GM06990 (cell line): ENCODE measurements at places on chromosomes 11 and 22.

DNA sequence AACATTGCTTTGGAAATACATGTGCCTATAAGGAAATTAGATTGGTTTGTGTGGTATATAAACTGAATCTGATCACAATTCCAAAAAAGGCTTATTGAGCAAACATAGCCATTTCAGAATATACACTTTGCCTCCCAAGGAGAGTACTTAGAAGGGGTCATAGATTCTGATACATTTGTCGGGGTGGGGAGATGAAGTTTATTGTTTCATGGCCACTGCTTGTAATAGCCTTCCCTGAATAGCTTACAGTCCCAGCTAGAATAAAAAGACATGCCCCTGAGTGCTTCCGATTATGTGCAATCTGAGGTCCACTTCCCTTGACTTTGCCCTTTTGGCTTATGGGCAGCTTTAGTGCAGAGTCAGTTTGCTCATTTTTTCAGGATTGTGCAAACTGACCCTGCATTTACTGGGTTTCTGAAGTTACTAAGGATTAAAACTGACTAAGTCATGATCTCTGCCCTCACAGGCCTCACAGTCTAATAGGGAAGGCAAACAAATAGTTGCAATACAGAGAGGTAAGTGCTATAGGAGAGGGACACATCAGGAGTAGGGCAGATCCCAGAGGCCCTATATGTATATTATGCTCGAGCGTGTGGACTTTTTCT is 184.2 kb downstream of the BLID start:
- no peak for DNase-seq

DNA sequence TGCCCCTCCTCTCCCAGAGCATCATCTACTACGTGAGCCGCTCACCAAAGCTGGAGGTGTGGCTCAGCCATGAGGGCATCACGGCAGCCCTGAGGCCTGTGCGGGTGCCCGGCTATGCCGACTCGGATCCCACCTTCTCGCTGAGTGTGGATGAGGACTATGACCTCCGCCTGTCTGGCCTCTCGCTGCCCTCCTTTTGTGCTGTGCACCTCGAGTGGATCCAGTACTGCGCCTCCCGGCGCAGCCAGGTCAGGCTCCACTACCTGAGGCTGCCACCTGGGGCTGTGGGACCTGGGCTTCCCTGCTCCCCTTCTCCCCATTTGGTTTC is 3.8 kb upstream of the SIPA1 start:
- DNase-seq: no peak

DNA sequence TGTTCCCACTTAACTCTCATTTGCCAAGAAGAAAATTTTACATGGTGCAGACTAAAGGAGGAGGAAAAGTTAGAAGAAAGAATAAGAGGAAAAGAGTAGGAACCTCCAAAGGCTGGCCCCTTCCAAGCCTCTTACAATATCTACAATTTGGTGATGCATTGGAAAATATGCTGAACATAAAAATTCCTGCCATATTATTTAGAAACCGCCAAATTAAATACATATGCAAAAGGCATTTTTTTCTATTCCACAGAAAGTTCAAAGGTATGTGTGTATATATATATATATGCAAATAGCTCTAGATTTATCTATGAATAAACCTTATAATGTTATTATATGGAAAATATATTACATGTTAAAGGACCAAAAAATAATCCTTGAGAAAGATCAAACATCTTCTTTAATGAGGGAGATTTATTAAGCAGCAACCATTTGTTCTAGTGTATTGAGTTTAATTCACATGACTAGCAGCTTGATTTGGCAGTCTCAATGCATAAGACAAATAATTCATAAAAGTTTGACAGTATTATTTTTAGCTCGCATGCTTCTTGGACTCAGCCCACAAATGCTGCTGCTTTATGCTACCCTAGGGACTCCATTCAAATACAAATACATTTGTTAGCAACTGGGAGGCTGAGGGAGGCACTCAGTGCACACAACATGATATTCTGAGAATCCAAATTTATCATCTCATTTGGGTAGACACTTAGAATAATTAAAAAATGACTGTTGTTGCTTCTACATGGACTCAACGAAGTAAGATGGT is 184.9 kb downstream of the SBF2 start:
- no peak for DNase-seq

- no peak for DNase-seq
Measured at GRCh38 chr11:125063429-125064043, 431 bp downstream of the SLC37A2 start.

- no peak for DNase-seq
Measured at GRCh38 chr11:46719048-46719542, at the start of gene F2. Gene F2 (plus strand): TSS chr11:46719213. CDS start chr11:46719236, 23 bp downstream.

- DNase-seq: no peak
Measured at GRCh38 chr11:12876988-12877387, 132.1 kb upstream of the RASSF10 start.

- DNase-seq: no peak
Measured at GRCh38 chr11:45204761-45205160, 58.3 kb downstream of the PRDM11 start.

DNA sequence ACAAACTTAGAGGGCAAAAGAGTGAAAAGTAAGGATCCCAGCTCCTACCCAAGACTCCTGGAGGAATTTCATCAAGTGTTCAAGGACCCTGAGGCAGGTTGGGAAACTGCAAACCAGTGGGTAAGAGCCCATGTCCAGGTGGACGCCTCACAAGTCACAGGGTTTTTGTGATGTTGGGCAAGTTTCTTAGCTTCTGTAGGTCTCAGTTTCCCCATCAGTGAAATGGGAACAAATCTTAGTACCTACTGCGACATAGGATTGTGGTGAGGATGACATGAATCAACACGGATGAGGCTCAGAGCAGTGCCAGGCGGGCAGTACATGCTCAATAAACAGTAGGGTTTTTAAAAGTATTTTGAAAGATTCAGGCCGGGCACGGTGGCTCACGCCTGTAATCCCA is 17.3 kb upstream of the CDC42EP1 start:
- DNase-seq: no peak

DNA sequence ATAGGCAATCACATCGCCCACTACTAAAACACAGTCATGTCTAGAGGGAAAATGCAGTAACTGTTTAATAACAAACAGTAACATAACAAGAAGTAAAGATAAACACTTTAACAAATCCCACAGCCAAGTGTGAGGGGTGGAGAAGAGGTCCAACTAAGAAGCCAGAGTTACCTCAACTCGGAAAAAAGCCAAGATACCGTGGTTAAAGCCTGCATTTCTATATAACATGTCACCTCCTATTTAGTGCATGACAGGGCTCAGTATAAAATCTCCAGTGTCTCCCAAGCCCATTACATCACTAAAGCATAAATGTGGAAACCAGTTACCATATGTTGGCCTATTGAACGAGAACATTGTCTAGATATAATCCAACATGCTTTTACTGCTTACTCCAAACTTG is 281.7 kb downstream of the LRRC4C start:
- no peak for DNase-seq

GRCh38 chr22:39234472-39234787 is 10.4 kb downstream of the PDGFB start:
- DNase-seq: no peak

- DNase-seq: no peak
Measured at GRCh38 chr22:48751539-48752437, 1075.9 kb downstream of the BRD1 start.
